ENCODE measurements at places on chromosomes 5 and 9.

GRCh38 chr5:96721351-96721977 lies 59.3 kb downstream of the CAST start:
- no peak for DNase-seq

DNA sequence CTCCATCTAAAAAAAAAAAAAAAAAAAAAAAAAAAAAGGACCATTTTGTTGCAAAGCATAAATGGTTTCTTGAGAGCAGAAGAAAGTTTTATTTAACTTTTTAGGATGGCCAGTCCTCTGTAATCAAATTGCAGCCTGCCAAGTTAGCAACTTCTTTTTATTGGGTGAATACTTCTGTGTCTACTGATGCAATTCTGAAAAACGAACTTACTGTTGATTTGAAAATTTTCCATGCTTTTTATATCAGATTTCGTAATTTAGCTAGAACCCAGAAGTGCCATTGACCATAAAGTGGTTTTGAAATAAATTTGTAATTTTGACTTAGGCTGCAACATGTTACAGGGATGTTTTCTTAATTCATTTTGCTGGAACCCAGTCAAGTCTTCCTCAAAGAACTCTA lies 269.1 kb upstream of the ACTBL2 start:
- no peak for DNase-seq

GRCh38 chr5:2208239-2208544 lies 325.5 kb upstream of the IRX4 start:
- no peak for DNase-seq

GRCh38 chr5:174402222-174402812 lies 322.1 kb upstream of the MSX2 start:
- DNase-seq = no peak

DNA sequence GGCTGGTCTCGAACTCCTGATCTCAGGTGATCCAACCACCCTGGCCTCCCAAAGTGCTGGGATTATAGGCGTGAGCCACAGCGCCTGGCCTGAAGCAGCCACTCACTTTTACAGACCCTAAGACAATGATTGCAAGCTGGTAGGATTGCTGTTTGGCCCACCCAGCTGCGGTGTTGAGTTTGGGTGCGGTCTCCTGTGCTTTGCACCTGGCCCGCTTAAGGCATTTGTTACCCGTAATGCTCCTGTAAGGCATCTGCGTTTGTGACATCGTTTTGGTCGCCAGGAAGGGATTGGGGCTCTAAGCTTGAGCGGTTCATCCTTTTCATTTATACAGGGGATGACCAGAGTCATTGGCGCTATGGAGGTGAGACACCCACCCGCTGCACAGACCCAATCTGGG lies 1.5 kb downstream of the CA9 start:
- DNase-seq = no peak

DNA sequence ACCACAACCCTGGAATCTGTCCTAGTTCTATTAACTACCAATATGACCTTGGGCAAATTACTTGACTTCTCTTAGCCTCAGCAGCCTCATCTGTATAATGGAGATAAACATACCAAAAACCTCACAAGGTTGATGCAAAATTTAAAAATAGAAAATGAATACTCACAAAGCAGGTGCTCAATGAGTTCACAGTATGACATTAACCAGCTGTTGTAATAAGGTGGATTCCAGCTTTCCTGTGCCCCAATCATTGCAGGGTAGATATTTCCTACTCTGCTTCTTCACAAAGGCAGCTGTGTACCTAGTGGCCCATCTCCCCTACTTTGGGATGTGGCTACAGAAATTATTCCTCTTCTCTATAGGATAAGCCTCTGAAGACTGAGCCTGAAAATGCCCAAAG lies 8.8 kb downstream of the HTR4 start:
- no peak for DNase-seq

DNA sequence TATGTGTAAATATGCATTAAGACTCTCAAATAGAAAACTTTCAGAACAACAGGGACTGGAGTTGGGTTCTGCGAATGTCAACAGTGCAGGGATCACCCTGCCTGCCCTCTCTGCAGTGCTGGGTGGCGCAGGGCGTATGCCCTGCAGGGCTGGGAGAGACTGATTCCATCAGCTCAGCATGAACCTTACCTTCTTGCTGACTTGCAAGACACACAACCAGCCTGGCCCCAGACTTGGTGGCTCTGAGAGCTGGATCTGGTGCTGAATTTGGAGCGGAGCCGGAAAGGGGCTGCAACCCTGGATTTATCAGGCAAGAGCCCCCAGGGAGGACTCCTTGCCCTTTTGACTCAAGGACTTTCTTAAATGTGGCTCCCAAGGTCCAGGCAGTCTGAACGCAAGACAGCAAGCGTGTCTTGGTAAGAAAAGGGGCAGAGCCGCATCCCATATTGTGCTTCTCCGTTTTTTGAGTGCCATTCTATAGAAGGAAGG lies 376.0 kb upstream of the IRX2 start:
- DNase-seq = no peak

DNA sequence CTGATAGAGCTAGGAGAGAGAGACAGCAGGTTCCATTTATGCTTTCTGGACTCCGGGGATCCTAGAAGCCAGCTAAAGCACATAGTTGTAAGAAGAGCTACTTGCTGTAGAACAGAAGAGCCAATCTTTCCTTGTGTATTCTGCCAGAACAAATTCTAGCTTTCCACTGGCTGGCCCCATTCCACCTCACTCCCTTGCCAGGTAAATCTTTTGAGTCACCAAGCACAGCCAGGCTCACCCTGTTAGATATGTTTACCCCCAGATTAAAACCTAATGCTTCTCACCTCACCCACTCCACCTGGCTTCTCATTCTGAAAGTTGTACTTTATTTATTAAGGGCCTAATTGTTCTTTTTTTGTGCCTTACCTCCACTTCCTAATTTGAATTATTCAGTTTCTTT lies 48.9 kb upstream of the CHD1 start:
- no peak for DNase-seq

DNA sequence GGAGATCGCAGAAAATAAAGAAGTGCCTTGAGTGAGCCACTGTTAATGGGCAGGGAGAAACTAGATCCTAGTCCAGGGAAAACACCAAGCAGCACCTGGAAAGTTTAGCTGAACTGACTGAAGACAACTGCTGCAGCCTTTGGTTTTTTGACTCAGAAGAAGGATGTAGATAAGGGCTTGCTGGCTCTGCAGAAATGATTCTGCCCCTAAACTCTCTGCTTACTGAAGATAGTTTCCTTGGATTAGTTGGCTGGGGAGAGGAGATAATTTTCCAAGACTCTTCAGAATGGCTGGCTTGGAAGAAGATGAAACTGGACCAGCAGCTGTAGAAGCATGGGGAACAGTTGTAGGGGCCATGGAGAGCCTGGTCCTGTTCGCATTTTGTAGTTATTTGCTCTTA lies 471.8 kb downstream of the KDM4C start:
- DNase-seq = no peak

DNA sequence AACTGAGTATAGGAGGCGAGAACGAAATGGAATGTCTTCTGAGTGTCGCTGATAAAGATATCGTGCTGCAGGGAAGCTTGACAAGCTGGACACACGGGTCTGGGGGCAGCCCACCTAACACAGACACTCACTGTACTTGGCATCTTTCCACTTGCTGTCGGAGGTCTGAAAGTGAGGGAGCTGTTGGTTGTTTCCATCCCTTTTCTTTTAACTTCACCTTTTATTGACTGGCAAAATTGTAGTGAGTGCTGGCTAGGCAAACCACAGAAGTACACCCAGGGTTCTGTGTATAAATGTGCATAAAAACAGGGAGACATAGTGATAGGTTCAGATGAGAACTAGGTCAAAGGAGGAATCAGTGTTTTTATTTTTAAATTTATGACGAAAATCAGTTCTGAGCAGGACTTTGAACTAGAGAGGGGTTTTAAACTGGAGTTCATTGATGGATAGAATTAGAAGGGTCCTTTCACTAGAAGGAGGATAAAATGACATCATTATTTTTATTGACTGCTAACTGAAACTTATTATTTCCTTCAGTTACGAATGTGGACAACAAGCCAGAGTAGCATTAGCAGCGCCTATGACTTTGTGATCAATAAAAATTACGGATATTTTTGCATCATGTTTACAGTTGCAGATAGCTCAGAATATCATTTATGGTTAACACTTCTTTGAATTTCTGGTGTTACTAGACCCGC lies 817 bp downstream of the GAPVD1 start:
- DNase-seq = peak; percentile 2

DNA sequence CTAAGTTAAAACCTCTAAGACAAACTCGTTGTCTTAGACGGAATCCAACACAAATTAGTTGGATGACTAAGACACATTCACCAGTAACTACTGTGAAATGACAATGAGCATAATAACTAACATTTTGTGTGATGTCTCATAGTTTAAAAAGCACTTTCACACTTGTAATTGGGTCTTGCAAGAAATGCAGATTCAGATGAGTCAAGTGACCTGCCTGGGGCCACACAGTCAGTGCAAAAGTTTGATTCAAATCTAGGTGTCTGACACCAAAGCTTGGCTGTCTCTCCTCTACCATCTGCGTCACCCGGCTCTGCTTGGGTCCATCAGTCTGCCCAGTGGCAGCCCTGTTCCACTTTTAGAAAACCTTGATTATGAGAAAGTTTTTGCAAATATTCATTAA lies 143.7 kb downstream of the TTLL11 start:
- no peak for DNase-seq

GRCh38 chr5:178473854-178474253 lies 116.3 kb downstream of the COL23A1 start:
- DNase-seq = no peak

- no peak for DNase-seq
These were observed 379.0 kb upstream of the NUDT12 start for GRCh38 chr5:103941596-103941995.

DNA sequence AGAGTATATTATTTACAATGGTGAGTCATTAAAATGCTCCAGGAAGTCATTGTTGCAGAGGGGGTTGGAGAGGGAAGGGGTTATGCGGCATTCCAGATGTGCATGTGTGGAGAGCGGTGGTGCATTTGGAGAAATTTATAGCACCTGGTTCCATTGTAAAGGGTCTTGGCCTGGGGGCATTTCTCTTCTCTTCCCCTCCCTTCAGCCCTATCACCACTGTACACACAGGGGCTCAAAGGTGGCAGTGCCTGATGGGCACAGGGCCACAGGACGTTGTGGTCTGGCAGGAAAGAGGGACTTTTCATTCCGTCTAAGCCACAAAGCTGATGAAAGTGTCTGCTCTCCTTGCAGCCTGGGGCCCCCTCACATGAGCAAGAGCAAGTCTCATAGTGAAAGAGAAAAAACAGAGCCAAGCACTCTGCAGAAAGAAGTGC lies 442.4 kb upstream of the ZNF462 start:
- no peak for DNase-seq

GRCh38 chr5:137603891-137604290 lies 104.8 kb upstream of the SPOCK1 start:
- no peak for DNase-seq

- no peak for DNase-seq
These were observed 18.2 kb upstream of the TXNDC8 start for GRCh38 chr9:110355911-110356310.

DNA sequence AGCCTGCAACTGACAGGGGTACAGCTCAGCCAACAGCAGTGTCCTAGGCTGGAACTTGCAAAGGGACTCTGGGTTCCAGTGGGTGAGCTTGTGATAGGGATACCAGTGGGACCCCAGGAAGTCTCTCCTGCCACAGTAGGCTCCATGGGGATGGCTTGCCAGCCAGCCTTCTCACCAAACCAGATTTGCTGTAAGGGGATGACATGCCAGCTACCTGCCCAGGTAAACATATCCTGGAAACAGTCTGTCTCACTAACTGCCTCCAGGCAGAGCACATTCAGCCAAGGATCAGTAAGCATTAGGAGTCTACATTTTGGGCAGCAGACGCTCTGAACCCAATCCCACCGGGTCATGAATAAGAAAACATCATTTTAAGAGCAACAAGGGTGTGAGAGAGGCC lies 49.9 kb downstream of the SIL1 start:
- no peak for DNase-seq

DNA sequence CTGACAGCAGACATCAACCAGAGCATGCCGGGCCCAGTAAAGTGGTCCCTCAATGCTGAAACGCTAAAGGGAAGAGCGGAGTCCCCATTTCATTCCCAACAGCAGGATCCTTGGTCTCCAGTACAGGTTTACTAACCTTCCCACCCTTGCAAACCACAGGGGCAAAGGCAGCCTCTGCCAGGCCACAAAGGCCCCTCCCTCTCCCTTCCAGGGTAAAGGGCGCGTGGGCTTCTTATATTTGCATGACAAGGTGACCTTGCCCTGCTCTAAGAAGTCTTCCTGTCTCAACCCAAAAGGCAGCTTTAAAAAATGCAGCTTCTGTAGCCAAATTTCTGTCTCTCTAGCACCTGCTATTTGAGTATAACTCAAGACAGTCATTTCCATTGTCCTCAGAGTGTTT lies 131.5 kb upstream of the PTCH1 start:
- DNase-seq = no peak

DNA sequence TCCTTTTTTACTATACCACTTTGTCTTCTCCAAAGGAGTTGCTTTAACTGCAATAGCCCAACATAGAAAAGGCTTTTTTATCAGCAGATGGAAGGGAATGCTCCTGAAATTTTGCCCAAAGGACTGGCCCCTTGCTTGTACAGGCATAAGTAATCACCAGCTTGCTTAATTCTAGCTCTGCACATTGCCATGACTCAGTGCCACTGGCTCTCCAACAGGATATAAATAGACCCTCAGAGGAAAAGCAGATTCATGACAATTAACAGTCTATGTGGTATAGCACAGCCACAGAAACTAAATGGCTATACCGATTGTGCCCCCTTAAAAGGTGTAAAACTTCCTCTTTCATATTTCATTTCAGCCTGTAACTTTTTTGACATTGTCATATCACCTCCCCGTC lies 227.0 kb downstream of the ZNF608 start:
- DNase-seq = no peak

DNA sequence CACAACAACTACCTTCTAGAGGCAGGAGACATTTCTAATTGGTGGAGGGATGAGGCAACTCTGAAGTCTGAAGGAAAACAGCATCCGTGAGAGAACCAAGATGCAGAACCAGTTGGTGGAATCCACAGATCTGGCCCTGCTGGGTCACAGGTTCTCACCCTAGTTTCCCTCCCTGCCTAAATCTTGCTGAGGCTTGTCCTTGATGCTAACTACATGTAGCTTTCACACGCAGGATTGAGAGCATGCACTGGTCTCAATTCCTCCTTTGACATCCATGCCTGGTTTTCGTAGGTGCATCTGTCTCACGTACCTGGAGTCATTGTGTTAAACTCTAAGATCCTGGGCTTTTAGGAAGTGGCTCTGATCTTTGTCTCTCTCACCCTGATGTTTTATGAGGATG lies 9.7 kb upstream of the F2RL1 start:
- no peak for DNase-seq

GRCh38 chr5:82358457-82358856 lies 80.3 kb upstream of the RPS23 start:
- DNase-seq = no peak

- DNase-seq = no peak
These were observed 83.3 kb downstream of the ZNF608 start for GRCh38 chr5:124663101-124663506.

- DNase-seq = no peak
These were observed 32.6 kb downstream of the IPPK start for GRCh38 chr9:92637326-92637725.

- DNase-seq = no peak
These were observed 529.1 kb upstream of the CLINT1 start for GRCh38 chr5:158388021-158388420.
